Esophagus muscularis mucosa (tissue), 4 donors: ENCODE measurements at places on chromosomes 5 and 9. TPM values are rescaled to one million over a fixed set of nuclear protein-coding genes. Genes with fewer than 3 reads are reported as not detected.

GRCh38 chr9:86940774-86941173, 6.5 kb downstream of the GAS1 start:
- H3K27me3 ChIP-seq, result no peaks in the 10 kb centered on the region
- no peak for DNase-seq
- no peak overlapping the region for H3K27ac ChIP-seq
- H3K36me3 ChIP-seq, result no peaks in the 10 kb centered on the region
- peaks cover 34% of the 10 kb centered on the region for H3K4me1 ChIP-seq

- H3K36me3 ChIP-seq, result no peaks in the 10 kb centered on the region
- H3K4me3 ChIP-seq, result no peak overlapping the region
- H3K27me3 ChIP-seq, result no peaks in the 10 kb centered on the region
These were observed 12.9 kb upstream of the ERBIN start for GRCh38 chr5:65913519-65913918.

DNA sequence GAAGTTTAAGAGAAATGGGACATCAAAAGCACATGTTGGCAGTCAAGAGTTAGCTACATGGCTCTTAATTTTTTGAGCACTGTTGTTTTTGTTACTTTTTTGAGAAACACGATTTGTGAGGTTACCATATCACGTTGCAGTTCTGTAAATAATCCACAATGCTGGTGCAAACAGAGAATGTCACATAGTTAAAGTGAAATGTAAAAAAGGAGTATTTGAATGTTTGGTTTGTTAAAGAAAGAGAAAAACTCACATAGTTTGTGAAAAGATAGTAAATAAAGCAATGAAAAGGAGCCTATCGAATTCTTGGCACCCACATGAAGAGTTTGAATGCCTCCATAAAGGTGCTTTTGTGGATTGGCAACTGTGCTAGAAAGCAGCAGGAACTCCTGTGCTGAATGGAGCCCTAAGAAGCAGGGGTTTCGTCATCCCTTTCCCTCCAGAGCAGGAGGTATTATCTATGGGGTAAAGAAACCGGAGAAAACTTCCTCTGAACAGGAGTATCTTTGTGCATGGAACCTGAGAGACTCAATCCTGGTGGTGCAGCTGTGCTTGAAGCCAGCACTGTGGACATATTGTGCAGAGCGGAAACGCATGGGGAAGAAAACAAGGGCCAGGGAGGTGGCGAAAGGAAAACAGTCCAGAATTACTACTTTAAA, 148.5 kb upstream of the OTULINL start:
- no peak overlapping the region for H3K4me3 ChIP-seq
- peaks cover 16% of the 10 kb centered on the region for H3K4me1 ChIP-seq
- H3K36me3 ChIP-seq, result no peaks in the 10 kb centered on the region

DNA sequence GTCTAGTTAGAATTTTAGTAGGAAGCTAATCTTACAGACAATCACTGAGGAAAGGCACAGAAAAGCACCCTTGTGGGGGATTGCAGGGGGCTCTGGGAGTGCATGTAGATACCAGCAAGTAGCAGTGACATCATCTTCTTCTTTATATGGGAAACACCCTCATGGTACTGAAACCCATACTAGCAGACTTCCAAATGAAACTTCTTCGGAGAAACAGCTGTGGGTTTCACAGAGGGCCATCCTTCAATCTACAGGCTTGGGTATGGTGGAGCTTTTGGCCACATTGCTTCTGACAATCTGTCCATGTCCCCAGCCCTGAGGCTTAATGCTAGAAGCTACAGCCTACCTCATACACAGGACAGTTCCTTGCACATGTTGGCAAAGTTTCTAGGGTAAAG, 165.2 kb upstream of the NFIB start:
- no peaks in the 10 kb centered on the region for H3K36me3 ChIP-seq
- no peak for DNase-seq
- H3K27ac ChIP-seq, result no peak overlapping the region
- H3K27me3 ChIP-seq, result no peaks in the 10 kb centered on the region
- no peaks in the 10 kb centered on the region for H3K4me1 ChIP-seq

DNA sequence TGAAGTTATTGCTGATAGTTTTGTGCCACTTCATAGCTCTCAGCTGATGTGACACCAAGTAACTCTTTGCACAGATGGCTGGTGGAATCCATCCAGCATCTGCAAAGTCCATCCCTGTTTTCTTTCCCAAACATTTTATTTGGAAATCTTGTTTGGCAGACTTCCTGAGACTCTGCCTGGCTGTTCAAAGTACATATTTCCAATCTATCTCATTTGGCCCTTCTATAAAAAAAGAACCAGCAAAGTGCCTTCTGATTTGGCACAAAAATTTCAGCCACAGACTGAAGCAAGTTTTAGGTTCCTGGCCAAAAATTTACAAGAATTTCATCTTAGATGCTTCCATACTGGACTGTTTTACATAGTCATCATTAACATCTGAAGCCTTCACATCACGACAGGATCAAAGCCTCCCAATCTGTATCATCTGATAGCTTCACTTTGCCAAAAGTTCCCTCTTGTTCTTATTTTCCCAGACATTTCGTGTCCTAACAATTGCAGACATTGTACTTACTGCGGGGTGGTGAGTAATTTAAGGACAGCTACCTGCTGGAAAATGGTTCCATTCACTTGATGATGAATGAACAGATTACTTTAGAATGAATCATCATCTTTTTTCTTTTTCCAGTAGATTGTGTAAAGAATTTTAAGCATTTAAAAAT, 377.3 kb downstream of the KIAA0825 start:
- no peaks in the 10 kb centered on the region for H3K27me3 ChIP-seq
- H3K36me3 ChIP-seq, result no peaks in the 10 kb centered on the region
- H3K4me1 ChIP-seq, result peaks cover 7% of the 10 kb centered on the region
- no peak overlapping the region for H3K4me3 ChIP-seq
- H3K27ac ChIP-seq, result peak overlapping the region; percentile 36
- DNase-seq, result no peak

OR13C8 gene
- not detected for total RNA-seq

TLX3 gene
- total RNA-seq, result not detected
